Naive thymus-derived CD4-positive, alpha-beta T cell (primary cell): ENCODE measurements at places on chromosomes 5 and 9.
A peak's percentile ranks its signal among the peaks of the same experiment; 100 is the strongest.

DNA sequence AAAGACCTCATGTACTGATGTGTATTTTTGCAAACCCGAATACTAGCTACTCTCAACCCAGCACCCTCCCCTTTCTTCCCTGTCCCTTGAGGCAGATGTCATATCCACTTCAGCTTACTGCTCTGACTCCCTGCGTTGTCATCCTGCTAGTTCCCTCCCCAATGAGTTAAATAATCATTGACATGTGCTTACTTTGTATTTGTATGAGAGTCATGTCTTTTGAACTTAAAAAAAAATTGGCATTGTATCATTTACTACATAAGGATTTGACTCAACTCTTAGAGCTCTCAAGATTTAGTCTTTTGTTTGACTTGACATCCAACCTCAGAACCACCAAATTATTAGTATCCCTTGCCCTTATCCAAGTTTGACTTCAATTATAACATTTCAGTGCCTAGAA is 219.7 kb upstream of the TUT7 start:
- DNase-seq = no peak

GRCh38 chr5:116672203-116672602 is 97.6 kb upstream of the SEMA6A start:
- DNase-seq = no peak

DNA sequence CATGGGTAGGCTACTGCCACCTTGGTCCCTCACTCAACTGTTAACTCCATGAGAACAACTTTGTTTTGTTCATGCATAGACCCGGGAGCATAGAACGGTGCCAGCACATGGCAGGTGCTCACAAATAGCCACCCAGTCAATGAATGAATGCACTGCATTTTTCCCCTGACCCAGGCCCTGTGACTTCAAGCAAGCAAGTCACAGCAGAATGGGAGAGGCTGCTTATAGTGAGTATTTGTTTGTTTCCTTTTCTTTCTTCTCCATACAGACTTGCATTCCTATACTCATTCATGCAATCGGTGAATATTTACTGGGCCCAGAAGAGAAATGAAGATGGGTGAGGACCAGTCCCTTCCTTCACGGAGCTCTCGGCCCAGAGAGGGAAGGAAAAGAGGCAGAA is 62.0 kb downstream of the SHB start:
- no peak for DNase-seq

GRCh38 chr9:86795823-86796553 is 151.3 kb downstream of the GAS1 start:
- no peak for DNase-seq

GRCh38 chr9:124869466-124869985 is 7.6 kb downstream of the ARPC5L start:
- peak; percentile 35 for DNase-seq

DNA sequence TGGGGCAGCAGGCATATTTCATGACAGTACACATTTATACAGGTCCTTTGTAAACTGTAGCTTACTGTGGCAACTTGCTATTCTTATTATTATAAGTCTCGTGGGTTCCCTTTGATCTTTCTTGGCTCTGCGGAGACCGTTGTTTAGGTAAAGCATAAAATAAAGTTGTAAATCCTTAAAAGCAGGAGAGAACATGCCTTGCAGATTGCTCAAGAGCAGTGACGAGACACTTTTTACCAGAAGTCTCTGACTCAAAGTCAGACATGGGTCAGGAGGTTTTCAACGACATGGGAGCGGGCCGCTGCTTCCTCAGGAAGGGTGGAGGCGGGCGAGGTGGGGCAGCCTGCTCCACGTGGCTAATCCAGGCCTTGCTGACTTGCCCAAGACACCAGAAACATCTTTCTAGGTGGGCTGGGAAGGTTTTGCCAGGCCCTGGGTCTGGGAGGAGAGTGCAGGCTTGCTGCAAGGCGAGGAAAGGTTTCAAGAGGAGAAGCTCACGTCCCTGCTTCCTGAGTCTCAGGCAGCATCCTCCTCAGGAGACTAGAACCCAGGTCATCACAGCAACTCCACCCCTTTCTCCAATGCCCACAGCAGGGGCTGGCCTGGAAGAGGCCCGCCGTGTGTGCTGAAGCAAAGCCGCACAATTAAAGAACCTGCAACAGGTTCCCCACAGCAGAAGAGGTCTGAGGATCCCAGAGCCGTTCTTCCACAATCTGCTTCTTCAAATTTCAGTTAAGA is 6.5 kb downstream of the TBC1D2 start:
- DNase-seq = no peak

- DNase-seq = no peak
These were observed 10.8 kb upstream of the DAB2IP start for GRCh38 chr9:121640491-121641223.

GRCh38 chr5:156199045-156199444 is 127.9 kb upstream of the SGCD start:
- no peak for DNase-seq

GRCh38 chr5:111454776-111455175 is 57.6 kb downstream of the STARD4 start:
- DNase-seq = no peak

DNA sequence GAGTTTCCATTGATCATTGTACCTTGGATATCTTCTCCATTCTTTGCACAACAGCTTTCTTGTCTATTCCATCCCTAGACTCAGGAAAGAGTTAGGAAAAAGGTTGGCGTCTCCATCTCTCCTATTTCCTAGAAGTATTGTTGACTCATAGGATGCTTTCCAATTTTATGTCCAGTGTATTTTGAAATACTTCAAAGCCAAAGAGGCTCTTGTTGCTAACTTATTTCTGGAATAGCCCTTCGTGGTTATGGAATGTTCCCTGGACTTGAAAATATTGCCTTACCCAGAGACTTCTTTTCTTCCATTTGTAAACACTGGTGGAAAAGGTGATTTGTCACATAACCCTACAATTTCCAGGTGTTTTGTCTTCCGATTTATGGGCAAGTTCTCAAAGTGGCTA is 402.3 kb upstream of the ZNF608 start:
- no peak for DNase-seq

GRCh38 chr5:16456103-16456832 is 9.3 kb downstream of the ZNF622 start:
- DNase-seq = no peak

GRCh38 chr9:592225-592624 is 249.3 kb upstream of the DMRT1 start:
- DNase-seq = no peak

DNA sequence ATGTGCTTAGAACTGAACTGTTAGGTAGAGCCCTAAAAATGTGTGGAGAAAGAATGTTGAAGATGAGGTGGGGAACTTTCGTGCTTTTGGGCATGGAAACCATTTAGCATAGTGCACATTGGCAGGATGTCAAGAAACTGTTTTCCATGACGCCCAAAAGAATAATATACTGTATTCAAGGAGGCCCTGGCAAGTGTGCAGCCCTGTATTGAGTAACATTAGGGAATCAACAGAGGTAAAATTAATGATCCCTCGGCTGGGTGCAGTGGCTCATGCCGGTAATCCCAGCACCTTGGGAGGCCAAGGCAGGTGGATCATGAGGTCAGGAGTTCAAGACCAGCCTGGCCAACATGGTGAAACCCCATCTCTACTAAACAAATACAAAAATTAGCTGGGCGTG is 20.9 kb upstream of the PLIN2 start:
- DNase-seq = no peak

DNA sequence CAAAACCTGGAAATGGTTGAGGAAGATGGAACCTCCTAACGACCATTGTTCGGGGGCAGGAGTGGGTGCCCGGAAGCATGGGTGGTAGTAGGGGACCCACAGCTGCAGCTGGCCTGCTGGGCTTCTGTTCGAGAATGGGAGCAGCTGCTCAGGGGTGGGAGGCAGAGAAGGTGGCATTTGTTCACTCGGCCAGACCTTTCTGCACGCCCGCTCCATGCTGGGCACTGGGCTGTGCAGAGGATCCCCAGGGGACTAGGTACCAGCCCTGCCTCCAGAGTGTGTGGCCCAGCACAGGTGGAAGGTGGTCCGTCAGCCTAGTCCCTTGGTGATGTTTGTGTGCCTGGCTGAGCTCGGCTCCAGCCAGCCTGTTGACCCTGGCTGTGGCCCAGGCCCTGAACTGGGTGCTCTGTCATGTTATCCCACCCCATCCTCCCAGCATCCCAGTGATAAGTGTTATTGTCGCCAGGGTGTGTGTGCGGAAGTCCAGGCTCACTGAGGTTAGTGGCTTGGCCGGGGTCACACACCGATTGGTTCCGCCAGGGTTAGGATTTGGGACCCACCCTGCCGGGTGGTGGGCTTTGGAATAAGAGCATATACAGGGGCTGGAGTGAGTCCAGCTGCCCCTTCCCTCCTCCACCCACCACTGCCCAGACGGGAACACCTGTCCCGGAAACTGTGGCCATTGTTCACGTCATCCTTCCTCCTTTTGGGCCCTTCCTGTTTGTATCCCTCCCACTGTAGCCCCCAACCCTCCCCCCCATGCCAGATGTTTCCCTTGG is 4.8 kb downstream of the N4BP3 start:
- no peak for DNase-seq

GRCh38 chr5:169567079-169567478 is 16.5 kb upstream of the SPDL1 start:
- DNase-seq = no peak

DNA sequence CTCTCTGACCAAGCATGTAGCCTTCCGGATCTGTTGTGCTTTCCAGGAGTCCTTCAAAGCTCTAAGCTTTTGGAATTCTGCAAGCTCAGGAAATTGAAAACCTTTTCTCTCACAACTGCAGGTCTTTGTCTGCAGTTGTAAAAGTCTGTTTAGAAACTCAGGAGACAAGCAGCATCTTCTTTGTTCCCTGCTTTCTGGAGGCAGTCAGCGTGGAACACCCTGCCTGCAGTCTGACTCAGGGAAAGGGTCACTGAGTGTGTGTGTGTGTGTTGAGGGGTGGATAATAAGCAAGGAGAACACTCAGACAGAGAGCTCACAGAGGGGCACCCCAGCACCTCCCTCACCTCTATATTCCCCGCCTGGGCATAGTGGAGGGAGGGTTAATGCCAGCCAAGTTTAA is 29.1 kb downstream of the KCNIP1 start:
- DNase-seq = no peak

DNA sequence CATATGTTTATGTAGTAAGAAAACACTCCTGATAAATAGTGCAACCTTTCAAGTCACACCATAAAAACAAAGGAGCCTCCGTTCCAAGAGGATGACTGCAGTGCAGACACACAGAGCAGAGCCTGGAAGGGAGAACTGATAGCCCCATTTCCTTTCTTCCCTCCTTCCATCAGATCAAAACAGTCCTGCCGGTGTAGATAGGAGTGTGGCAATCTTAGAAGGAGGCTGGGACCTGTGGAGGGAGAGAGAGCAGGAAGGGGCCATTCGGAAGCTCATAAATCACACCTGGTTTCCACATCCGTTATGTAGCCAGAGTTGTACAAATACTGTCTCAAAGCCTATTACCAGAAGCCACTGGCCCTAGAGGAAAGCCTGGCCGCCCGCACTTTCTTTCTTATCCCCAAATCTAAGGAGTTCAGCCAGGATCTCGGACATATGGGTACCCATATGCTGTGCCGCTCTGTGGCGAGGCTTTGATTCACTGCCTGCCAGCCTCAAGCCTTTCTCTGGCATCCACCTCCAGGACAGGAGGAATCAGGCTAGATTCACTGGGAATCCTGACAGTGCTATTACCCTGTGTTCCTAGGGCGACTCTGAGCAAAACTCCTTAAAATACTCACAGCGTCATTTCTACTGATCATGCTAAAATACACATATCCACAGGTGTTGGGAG is 26.9 kb downstream of the DAP start:
- no peak for DNase-seq

DNA sequence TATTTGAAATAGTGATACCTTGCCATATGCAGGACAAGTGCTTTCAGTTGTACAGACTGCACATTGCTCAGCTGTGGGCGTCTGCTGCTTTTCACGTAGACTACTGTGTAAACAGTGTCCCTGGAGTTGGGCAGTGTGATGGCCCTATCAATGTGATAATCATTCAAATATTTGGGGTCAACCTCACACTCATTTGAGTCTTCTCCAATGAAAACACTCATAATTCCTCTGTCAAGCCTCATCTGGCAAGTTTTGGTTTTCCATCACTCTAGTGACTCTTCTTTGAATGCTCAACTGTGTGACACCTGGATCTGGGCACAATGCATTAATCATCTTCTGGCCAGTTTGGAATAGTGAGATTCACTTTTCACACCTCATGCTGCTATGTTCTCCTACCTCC is 64.4 kb downstream of the UGCG start:
- DNase-seq = no peak

- DNase-seq = no peak
These were observed 48.2 kb upstream of the NFIB start for GRCh38 chr9:14362175-14362574.

- no peak for DNase-seq
These were observed 563.0 kb upstream of the KLF4 start for GRCh38 chr9:108052431-108053080.

DNA sequence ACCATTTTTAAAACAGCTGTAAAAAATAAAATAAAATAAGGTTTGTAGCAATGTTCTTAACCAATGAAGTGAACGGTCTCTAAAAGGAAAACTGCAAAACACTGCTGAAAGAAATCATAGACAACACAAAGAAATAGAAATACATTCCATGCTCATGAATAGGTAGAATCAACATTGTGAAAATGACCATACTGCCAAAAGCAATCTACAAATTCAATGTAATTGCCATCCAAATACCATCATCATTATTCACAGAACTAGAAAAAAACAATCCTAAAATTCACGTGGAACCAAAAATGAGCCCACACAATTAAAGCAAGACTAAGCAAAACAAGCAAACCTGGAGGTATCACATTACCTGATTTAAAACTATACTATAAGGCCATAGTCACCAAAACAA is 67.6 kb upstream of the RGMB start:
- DNase-seq = no peak

DNA sequence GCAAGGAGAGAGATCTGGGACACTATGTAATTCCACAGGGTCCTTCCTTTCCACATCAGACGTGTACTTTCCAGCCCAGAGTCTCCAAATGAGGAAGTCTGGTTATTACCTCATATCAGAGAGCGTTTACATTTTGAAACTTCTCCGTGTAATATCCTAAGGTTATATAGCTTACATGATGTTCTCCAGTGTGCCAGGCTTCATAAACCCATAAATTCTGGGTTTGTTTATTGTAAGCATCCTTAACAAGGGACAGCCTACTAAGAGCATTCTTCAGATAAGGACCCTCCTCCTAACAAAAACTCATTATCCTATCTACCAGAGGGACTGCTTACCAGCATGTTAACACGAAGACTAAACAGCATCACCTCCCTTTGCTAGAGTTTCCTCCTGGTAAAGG is 17.9 kb downstream of the SRFBP1 start:
- DNase-seq = no peak

- no peak for DNase-seq
These were observed 47.6 kb downstream of the NSG2 start for GRCh38 chr5:174093123-174093522.
